CD4-positive, alpha-beta T cell treated with Interleukin-10 for 1 hour (primary cell): ENCODE measurements at places on chromosomes 5 and 9.

DNA sequence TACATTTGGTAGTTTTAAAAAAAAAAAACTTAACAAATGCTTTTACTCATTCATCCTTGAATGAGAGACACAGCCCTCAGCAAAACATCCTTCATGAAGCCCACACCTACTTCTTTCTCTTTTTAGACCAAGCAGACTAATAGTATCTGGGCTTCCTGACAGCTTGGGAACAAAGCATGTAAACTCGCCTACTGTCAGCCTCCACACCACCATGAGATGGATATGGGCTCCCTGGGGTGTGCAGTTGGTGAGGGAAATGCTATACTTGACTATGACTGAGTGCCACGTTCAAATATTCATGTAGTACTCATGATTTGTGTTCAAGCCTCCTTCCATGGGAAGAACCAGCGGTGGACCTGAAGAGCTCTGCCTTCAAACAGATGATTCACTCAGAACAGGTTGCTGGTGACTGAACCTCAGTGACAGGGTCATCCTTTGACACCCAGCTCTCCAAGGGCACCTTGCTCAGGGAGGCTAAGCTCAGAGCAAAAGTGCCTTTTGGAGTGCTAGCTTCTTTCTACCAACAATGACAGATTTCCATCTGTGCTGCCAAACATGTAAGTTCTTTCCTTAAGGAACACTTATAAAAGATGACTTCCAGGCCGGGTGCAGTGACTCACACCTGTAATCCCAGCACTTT is 36.8 kb downstream of the SLC22A5 start:
- DNase-seq, result no peak

DNA sequence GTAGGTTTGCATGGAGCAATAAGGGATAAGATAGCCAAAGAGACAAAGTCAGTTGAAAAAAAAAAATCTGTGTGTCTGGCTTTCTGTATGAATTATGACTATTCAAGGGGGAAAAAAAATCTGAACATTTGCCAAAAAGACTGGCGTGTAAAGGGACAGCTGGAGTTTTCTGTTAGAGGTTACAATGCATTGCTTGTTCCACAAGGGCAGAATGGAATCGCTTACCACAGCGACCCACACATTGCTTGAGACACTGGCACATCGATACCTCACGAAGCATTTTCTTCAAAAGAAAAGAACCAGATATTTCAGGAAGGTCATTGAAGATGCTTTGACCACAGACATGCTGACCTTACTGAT is 327.8 kb downstream of the TMEM167A start:
- DNase-seq, result no peak

GRCh38 chr9:134208310-134208841 is 44.0 kb upstream of the RNU6ATAC start:
- DNase-seq, result no peak

- DNase-seq, result no peak
Measured at GRCh38 chr9:20854444-20854843, 170.4 kb downstream of the FOCAD start.

GRCh38 chr9:137078701-137079400 is 1.5 kb downstream of the UAP1L1 start:
- no peak for DNase-seq

DNA sequence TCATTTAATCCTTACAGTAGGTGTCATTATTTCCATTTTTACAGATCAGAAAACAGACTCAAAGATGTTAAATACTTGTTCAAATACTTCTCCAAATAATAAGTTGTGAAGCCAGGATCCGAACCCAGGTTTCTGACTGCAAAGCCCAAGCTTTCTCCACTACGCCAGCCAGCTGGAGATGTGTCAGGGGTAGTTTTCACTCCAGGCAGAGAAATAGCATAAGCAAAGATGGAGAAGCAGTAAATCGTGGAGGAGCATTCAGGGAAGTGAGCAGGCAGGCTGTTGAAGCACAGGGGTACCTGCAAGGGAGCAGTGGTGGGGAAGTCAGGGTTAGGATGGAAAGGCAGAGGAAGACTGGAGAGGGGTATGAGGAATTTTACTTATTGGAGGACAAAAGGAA is 2.9 kb downstream of the TLN1 start:
- no peak for DNase-seq
